ENCODE measurements at places on chromosomes 13 and 19.

- DNase-seq: no peak
Observed at GRCh38 chr13:41858780-41859179, 102.1 kb downstream of the VWA8 start.

GRCh38 chr13:98457053-98457452 lies 119.9 kb downstream of the STK24 start:
- DNase-seq: no peak

DNA sequence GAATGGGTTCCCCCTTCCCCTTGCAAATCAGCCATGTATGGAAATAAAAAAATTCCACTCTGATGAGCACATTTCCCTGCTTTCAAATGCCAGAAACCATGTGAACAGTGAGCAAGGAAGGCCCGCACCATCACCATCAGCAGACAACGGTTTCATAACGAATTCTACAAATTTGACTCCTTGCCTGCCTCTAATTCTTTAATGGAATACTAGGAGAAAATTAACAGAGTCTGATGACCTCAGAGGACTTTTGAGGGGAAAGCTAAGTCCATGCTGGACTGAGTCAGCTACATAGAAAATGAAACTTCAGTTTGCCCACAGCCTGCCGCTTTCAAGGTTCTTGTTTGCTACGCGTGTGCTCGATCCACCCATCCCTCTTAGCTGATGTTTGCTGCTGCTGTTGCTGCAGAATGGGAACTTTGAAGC lies 46.7 kb upstream of the KL start:
- no peak for DNase-seq

- peak; percentile 43 for DNase-seq
Observed at GRCh38 chr13:113562085-113562749, 22.3 kb upstream of the TFDP1 start.

GRCh38 chr19:29211562-29212355 lies 1.2 kb downstream of the UQCRFS1 start:
- DNase-seq: no peak

GRCh38 chr13:49530457-49530856 lies 34.7 kb downstream of the PHF11 start:
- DNase-seq: no peak

- no peak for DNase-seq
Observed at GRCh38 chr19:4057931-4058692, 8.6 kb downstream of the ZBTB7A start.

DNA sequence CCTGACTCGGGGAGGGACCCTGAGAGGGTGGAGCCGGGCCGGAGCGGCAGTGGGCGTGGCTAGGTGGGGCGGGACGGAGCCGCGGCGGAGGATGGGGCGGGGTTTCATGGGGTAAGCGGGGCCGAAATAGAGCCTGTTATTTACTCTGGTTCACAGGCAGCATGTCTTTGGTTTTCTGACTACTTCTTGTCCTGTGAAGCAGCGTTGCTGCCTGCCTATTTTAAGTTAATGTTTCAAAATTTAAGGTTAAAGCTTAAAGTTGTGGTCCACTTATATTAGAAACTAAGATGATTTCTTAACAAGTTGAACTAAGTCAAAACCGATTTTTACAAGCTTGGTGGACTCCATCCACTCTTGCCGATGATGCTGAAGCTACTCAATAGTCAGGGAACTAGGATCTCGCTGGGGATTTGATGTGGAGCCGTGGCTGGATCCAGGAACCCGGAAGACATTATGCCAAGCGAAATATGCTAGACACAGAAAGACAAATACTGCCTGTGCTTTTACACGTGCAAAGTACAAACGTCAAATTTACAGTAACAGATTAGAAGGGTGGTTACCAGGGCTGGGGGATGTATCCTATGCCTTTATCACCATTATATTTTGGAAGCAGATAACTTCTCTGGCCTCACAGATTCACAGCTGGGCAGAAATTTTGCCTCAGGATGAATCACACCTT lies 433 bp upstream of the ZNF616 start:
- DNase-seq: peak; percentile 97

- no peak for DNase-seq
Observed at GRCh38 chr13:113485545-113485944, 5.0 kb downstream of the DCUN1D2 start.

DNA sequence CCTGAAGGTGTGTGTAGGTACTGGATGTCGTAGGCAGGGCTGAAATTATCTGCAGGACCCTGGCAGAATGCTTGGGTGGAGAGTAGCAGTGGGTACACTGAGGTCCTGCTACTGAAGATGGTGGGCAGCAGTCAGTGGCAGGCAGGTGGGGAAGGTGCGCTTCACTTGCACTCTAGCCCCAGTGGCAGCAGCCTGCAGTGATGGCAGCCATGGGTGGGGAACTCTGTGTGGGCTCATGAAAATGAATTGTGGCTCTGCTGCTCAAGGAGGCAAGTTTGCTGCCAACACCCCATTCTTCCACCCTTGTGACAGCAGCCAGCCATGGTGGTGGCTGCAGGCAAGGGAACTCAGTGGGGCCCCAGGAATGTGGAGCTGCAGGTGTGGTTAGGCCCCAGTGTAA lies 1242.7 kb upstream of the MIR17HG start:
- no peak for DNase-seq

GRCh38 chr19:41321204-41321599 lies 11.2 kb downstream of the CCDC97 start:
- no peak for DNase-seq

DNA sequence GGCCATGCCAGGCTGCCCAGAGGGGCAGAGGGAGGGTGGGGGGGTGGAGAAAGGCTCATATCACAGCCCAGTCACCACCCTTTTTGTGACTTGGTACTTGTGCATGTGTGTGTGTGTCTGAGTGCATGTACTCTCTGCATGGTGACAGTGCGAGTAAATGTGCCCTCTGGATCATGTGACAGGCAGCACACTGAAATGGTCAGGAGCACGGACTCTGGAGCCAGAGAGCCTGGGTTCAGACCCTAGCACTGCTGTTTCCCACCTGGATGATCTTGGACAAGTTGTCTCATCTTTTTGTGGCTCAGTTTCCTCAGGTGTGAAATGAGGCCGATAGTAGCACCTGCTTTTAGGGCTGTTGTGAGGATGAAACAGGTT lies 2.0 kb downstream of the CIC start:
- DNase-seq: no peak

- DNase-seq: no peak
Observed at GRCh38 chr19:48530066-48530720, 18.6 kb upstream of the LMTK3 start.

DNA sequence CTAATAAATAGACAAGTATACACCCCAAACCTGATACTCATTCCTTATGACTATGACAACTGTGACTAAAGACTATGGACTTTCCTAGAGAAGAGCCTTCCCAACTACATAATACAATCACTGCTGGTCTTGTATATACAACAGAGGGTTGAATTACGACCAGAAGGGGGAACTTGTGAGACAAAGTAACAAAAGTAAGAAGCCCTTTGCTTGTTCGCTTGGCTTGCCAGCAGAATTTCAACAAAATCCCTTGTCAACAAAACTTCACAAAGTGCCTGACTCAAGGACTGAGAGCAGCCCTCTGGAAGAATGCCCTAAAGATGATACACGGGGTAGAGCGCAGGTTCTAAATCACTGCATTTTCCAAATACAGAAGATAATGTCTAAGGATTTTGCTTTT lies 99.4 kb downstream of the WASF3 start:
- DNase-seq: no peak

GRCh38 chr19:2923510-2923909 lies 21.3 kb downstream of the ZNF77 start:
- DNase-seq: no peak

GRCh38 chr13:50829226-50829625 lies 14.3 kb downstream of the DLEU7 start:
- no peak for DNase-seq

GRCh38 chr19:2013683-2013961 lies 1.9 kb downstream of the BTBD2 start:
- DNase-seq: no peak

GRCh38 chr13:48144413-48145035 lies 49.6 kb upstream of the MED4 start:
- no peak for DNase-seq

DNA sequence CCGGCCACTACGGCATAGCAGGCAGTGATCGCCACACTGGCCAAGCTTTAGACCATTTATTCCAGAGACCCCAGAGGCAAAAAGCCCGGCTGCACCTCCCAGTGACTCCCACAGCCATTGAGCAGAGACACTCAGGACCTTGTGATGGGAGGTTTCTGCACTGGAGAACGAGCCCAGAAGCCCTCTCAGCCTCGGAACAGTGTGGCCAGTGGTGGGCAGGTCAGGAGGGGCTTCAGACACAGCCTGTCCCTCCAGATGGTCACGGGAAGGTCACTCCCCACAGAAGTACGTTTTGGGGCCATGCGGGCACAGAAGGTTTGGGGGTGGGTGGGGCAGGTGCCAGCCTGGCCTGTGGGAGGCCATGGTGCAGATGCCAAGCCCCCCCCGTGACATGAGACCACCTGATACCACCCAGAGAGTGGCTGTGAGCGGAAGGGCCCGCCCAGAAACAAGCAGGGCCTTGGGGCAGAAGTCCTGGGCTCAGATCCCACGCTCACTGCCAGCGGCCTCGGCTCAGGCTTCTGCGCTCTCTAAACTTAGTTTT lies 599 bp upstream of the F10 start:
- no peak for DNase-seq

Measured in stimulated activated naive CD4-positive, alpha-beta T cell (primary cell).